Activated naive CD8-positive, alpha-beta T cell treated with anti-CD3 and anti-CD28 coated beads for 36 hours (primary cell): ENCODE measurements at places on chromosomes 16 and 17.
A peak's percentile ranks its signal among the peaks of the same experiment; 100 is the strongest.

DNA sequence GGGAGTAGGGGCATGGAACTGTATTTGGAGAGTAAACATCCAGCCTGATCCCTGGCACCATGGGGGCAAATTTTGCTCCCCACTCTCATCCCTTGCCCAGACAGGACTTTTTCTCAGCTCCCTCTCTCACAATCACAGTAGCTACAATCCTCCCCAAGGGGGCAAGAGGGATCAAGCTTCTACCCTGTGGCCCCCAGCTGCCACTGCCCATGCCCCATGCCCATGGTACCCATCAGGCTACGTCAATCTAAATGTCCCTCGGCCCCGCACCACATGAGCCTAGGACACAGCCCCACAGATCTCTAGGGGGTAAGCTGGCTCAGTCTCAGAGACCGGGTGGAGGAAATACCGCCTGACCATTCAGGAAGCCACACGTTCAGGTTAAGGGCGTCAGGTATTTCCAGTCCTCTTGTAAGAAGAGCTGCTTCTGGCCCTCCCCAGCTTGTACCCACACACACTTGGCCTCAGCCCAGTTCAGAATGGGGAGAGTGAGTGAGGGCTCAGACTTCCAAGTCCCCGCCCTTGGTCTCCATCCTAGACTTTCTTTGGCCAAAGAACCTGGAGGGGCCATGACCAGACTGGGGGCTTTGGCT lies 1.8 kb downstream of the CACNB1 start:
- H3K27me3 ChIP-seq, result peaks cover 3% of the 10 kb centered on the region
- H3K36me3 ChIP-seq, result peaks cover 11% of the 10 kb centered on the region
- H3K27ac ChIP-seq, result no peak overlapping the region
- peaks cover 35% of the 10 kb centered on the region for H3K4me1 ChIP-seq

GRCh38 chr17:13735444-13735843 lies 133.7 kb upstream of the HS3ST3A1 start:
- H3K36me3 ChIP-seq, result no peaks in the 10 kb centered on the region
- H3K4me3 ChIP-seq, result no peak overlapping the region
- DNase-seq, result no peak

GRCh38 chr16:83100679-83101078 lies 473.9 kb downstream of the CDH13 start:
- peaks cover 2% of the 10 kb centered on the region for H3K27me3 ChIP-seq
- H3K4me3 ChIP-seq, result no peak overlapping the region
- H3K36me3 ChIP-seq, result no peaks in the 10 kb centered on the region
- DNase-seq, result no peak
- H3K4me1 ChIP-seq, result no peaks in the 10 kb centered on the region

DNA sequence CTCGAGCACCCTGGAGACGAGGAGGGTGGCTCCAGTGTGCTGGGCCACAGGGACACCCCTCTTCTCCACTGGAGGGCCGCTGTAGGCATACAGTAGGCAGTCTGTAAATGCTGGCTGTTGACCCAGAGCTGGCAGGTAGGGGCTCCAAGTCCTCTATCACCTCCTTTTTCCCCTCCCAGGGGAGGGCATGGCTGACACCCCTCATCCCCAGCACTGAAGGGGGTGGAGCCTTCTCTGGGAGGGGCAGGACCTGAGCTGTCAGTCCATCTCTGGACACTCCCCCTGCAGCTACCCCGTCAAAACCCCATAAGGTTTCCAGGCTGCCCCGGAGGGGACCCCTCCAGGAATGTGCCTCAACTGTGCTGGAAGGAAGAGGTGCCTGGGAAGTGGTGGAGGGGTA lies 2.4 kb downstream of the KCNJ12 start:
- DNase-seq, result no peak
- no peaks in the 10 kb centered on the region for H3K36me3 ChIP-seq
- peaks cover 1% of the 10 kb centered on the region for H3K4me1 ChIP-seq
- no peak overlapping the region for H3K27ac ChIP-seq
- peaks cover 38% of the 10 kb centered on the region for H3K27me3 ChIP-seq
- no peak overlapping the region for H3K4me3 ChIP-seq

DNA sequence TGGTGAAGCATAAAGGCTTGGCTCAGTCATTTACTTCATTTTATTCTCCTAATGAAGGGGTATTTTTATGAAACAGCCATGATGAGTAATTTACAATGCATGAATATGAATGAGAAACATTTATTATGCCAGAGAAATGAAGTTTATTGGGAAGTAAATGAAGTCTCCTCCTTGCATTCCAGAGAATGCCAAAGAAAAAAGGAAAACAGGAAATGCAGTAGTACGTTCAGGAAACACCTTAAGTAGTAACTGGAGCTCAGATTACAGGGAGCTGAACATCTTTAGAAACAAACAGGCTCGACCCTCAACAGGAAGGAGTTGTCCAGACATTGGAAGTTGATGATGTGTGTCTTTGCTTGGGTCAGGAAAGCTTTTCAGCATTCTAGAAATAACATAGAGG lies 4.6 kb downstream of the KRT34 start:
- H3K27me3 ChIP-seq, result no peaks in the 10 kb centered on the region
- no peaks in the 10 kb centered on the region for H3K36me3 ChIP-seq
- no peak for DNase-seq
- peaks cover 6% of the 10 kb centered on the region for H3K4me1 ChIP-seq
- no peak overlapping the region for H3K4me3 ChIP-seq

DNA sequence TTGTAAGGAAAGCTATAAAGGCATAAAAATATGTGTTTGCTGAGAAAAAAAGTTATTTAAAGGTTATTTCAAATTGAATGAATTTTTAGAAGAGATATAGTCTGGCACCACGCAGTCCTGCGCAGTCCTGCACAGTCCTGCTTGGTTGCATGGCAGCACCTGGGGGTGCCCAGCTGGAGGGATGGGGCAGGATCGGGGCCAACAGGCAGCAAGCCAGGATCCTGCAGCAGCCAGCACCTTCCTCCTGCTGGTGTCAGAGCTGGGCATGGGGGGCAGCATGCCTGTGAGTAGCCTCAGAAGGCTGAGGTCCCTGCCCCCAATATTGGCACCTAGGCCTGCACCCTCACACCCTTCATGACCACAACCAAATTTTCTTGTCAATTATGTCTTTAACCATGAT lies 46.0 kb downstream of the GLG1 start:
- H3K4me1 ChIP-seq, result peaks cover 69% of the 10 kb centered on the region
- H3K4me3 ChIP-seq, result no peak overlapping the region
- DNase-seq, result no peak
- H3K27me3 ChIP-seq, result no peaks in the 10 kb centered on the region
- peaks cover 17% of the 10 kb centered on the region for H3K36me3 ChIP-seq

- H3K27ac ChIP-seq, result no peak overlapping the region
- no peaks in the 10 kb centered on the region for H3K36me3 ChIP-seq
- no peaks in the 10 kb centered on the region for H3K4me1 ChIP-seq
- peaks cover 18% of the 10 kb centered on the region for H3K27me3 ChIP-seq
These were observed 8.1 kb upstream of the KREMEN2 start for GRCh38 chr16:2955779-2956578.

- H3K27ac ChIP-seq, result no peak overlapping the region
- peaks cover 62% of the 10 kb centered on the region for H3K36me3 ChIP-seq
- peaks cover 38% of the 10 kb centered on the region for H3K4me1 ChIP-seq
- no peaks in the 10 kb centered on the region for H3K27me3 ChIP-seq
- H3K4me3 ChIP-seq, result no peak overlapping the region
- no peak for DNase-seq
These were observed 288.3 kb upstream of the TNRC6C start for GRCh38 chr17:77670173-77670572.

DNA sequence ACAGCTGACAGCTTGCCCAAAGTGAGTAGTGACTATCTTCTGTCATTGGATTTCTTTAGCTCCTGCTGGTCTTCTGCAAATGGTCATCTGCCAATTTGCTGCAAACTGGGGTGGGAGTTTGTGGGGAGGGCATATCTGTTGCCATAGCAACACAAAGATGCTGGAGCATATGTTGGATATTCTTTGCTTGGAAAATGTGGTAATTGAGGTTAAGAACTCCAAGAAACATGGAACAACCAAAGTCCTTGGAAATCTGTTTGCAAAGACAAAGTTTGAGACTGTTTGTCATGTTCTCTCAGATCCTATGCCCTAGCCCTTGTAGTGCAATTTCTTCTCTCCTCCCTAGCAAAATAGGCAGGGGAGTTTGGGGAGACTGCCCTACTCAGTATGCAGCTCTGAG lies 155.3 kb downstream of the PRKCB start:
- DNase-seq, result no peak
- H3K27ac ChIP-seq, result no peak overlapping the region
- H3K4me1 ChIP-seq, result peaks cover 13% of the 10 kb centered on the region
- H3K27me3 ChIP-seq, result no peaks in the 10 kb centered on the region

GRCh38 chr16:25134166-25134700 lies 22.7 kb downstream of the LCMT1 start:
- no peaks in the 10 kb centered on the region for H3K4me1 ChIP-seq
- DNase-seq, result no peak
- H3K27me3 ChIP-seq, result no peaks in the 10 kb centered on the region
- no peak overlapping the region for H3K27ac ChIP-seq

- no peaks in the 10 kb centered on the region for H3K4me1 ChIP-seq
- H3K4me3 ChIP-seq, result no peak overlapping the region
- DNase-seq, result no peak
- H3K27ac ChIP-seq, result no peak overlapping the region
- no peaks in the 10 kb centered on the region for H3K36me3 ChIP-seq
These were observed 349.2 kb upstream of the SALL1 start for GRCh38 chr16:51500306-51500705.

- H3K36me3 ChIP-seq, result no peaks in the 10 kb centered on the region
- DNase-seq, result no peak
- H3K4me1 ChIP-seq, result no peaks in the 10 kb centered on the region
These were observed 50.0 kb downstream of the NXN start for GRCh38 chr17:929586-929985.

- peaks cover 16% of the 10 kb centered on the region for H3K4me1 ChIP-seq
- no peak for DNase-seq
- peaks cover 13% of the 10 kb centered on the region for H3K36me3 ChIP-seq
These were observed 73.7 kb downstream of the TNRC6C start for GRCh38 chr17:78032166-78032565.

DNA sequence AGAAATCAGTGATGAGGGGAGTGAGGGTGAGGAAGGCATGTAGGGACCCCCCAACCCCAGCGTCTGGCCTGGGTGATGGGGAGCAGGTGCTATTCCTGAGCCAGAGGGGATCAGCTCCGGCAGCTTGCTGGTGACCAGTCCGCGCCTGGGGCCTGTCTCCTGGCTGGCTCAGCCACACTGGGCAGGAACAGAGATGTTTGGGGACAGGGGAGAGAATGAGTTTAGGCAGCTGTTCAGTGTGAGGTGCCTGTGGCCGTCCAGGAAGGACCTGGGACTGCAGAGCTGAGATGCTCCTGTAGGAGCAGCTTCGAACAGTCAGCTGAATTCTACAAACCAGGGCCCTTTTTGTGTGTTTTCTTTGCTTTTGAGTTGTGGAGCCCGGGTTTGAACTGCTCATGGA lies 23.2 kb upstream of the SPNS2 start:
- no peaks in the 10 kb centered on the region for H3K36me3 ChIP-seq
- no peak overlapping the region for H3K4me3 ChIP-seq
- H3K27me3 ChIP-seq, result no peaks in the 10 kb centered on the region
- no peak overlapping the region for H3K27ac ChIP-seq
- peaks cover 4% of the 10 kb centered on the region for H3K4me1 ChIP-seq

DNA sequence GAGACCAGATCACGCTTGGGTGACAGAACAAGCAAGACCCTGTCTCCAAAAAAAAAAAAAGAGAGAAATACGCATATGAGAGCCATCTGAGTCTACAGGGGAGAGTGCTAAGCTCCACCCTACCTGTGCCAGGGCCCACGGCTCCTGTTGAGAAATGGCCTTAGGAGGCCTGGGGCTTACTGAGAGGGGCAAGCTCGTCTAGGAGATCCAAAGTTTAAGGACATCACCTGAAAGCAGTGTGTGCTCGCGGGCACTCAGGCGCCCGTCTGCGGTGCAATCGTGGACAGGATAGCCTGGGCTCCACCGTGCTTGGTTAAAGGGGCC lies 14.5 kb upstream of the BAIAP2 start:
- no peak for DNase-seq
- H3K27me3 ChIP-seq, result no peaks in the 10 kb centered on the region

DNA sequence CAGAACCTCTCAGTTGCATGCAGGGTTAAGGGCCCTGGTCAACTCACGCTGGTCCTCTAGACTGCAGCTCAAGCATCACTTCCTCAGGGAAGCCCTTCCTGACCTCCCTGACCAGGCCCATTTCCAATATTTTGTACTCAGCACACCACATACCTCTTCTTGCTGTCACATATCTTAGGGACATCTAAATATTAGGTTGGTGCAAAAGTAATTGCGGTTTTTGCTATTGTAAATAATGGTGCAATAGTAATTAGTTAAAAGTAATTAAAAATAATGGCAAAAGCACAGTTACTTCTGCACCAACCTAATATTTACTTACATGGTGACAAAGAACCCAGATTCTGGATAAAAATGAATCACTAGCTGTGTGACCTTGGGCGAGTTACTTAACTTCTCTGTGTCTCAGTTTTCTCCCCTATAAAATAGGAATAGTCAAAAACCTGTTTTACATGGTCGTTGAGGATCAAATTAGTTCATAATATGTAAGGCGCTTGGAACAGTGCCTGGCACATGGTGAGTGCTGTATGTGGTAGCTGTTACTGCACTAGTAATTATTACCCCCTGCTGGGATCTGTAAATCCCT lies 177.4 kb downstream of the PRKCB start:
- H3K4me3 ChIP-seq, result no peak overlapping the region
- H3K4me1 ChIP-seq, result peaks cover 50% of the 10 kb centered on the region
- peak overlapping the region; percentile 8 for H3K27ac ChIP-seq
- H3K36me3 ChIP-seq, result peaks cover 4% of the 10 kb centered on the region
- H3K27me3 ChIP-seq, result no peaks in the 10 kb centered on the region
- no peak for DNase-seq

DNA sequence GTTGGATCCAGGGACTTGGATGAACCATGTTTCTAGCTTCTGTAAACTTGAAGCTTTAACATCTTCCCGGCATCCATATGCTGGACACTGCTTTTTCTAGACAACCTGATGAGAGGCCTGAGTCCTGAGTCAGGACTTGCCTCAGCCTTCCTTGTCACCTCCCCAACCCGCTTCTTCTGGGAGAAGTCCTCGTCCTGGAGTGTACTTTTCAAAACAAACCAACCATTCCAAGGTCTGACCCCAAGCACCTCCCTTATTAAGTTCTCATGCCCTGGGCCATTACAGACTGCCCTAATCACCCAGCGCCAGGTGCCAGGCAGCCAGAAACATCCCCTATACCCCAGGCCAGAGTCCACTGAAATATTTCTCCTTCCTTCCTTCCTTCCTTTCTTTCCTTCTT lies 59.4 kb downstream of the CLEC19A start:
- peaks cover 36% of the 10 kb centered on the region for H3K27me3 ChIP-seq
- no peak overlapping the region for H3K27ac ChIP-seq
- H3K4me3 ChIP-seq, result no peak overlapping the region
- H3K4me1 ChIP-seq, result no peaks in the 10 kb centered on the region
